Activated T-cell treated with anti-CD3 and anti-CD28 coated beads, Interleukin-2, amount 50 U/mL, for 1 hour (primary cell): ENCODE measurements at places on chromosomes 7 and 10.

GRCh38 chr10:4111643-4112042, 326.6 kb upstream of the KLF6 start:
- no peak for DNase-seq

GRCh38 chr7:158164101-158165095, 423.2 kb downstream of the PTPRN2 start:
- DNase-seq: no peak

DNA sequence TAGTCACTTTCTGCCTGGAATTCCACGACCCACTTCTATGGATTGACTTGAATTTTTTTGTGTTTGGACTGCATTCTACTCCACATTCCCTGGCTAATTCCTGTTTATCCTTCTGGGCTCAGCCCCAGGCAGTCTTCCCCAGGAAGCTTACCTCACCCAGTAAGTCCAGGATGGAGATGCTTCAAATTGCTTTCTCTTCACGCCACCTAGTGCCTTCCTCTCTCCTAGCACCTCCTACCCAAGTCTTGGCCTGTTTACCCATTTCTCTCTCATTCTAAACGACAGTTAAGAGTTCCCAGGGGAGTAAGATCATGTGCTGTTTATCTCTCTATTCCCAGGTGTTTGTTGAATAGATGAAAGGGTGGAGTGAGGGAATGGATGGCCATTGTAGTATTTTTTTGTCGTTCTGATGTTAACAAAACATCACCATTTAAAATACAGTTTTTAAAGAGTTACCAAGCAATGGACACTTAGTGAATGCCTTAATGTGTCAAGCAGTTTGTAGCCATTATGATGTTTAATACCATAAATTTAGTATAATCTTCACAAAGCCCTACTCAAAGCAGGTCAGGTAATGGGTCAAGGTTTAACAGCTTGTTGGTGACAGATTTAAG, 45.5 kb upstream of the TARP start:
- DNase-seq: no peak

DNA sequence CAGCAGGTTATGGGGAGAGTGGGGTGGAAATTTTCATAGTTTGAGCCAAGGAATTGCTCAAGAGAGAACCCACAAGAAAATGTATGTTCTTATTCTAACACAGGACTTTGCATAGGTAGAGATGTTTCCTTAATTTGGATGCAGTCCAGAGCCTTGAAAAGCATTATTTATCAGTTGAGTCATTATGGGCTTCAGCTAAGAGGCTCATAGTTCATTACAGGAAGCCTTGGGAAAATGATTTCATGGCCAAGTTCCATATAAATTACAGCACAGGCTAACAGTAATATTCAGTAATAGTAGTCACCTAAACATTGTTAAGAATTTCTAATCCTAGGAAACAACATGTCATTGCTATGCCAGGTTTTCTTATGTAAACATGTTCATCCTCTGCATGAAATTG, 131.1 kb upstream of the PTPRZ1 start:
- DNase-seq: no peak

DNA sequence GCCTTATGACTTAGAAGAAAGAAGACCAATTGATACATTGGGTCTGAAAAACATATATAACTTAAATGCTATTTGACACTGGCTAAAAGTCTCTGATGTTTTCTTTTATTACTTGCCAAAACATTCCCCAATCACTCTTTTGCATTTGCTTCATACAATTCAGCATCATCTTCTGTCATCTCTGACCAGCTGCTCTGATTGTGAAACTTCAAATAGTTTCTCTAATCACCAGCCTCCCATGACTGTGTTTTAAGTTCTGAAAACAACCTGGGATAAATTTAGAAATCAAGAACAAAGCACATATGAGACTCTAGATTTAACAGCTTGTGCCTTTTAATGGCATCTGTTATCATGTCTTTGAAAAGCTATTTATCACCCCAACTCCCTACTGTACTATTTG, 208.4 kb upstream of the KCND2 start:
- DNase-seq: no peak
